ENCODE measurements at places on chromosomes 5 and 9.

GRCh38 chr9:137095664-137096517 is 9.1 kb downstream of the MAN1B1 start:
- DNase-seq, result peak; percentile 82

- no peak for DNase-seq
Observed at GRCh38 chr5:147854894-147855773, 23.4 kb upstream of the SCGB3A2 start.

DNA sequence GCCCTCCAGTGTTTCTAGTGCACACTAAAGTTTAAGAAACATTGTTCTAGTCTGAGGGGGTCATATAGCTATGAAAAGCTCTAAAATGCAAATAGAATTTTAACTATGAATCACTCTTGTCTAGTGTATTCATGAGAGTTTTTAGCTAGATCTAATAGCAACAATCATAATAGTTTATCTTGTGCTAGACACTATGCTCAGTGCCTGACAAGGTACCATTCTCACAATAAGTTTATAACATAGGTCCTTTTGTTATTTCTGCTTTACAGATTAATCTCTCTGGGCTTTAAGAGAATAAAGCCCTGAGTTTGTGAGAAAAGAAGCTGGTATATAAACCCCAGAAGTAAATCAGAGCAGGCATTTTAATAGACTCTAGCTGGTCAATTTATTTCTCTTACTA is 2120.7 kb downstream of the MAT2B start:
- DNase-seq, result no peak

DNA sequence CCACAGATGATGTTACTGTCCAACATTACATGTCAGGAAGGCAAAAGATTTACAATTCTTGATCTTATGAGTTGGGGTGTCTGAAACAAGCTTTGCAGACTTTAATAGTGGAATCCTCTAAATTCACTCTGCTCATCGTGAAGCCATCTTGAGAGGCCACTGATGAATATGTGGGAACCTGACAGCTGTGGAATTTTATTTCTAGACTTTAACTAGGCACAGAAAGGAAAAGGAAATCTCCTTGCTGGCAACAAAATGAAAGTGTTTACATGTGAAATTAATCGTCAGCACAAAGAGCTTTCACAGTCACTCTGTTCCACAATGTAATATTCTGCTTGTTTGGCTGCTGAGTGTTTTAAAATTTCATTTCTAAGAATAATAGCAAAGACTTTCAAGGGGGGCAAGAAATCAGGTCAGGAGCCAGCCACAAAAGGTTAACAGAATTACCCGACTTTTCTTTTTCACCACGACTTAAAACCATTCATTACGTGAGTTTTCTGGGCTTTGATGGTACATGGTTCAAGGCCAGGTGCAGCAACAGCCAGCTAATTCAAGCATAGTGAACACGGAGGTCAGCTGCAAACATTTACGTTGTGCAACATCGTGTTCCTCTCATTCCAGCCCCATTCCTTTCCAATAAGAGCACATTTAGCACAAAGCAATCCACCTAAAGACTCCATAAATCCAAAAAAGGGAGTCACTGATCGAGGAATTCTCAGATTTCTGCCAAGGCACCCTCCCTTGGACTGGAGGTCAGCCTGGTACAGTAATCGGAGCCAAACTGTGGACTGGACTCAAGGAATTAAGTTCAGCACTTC is 14.6 kb downstream of the NREP start:
- DNase-seq, result no peak

DNA sequence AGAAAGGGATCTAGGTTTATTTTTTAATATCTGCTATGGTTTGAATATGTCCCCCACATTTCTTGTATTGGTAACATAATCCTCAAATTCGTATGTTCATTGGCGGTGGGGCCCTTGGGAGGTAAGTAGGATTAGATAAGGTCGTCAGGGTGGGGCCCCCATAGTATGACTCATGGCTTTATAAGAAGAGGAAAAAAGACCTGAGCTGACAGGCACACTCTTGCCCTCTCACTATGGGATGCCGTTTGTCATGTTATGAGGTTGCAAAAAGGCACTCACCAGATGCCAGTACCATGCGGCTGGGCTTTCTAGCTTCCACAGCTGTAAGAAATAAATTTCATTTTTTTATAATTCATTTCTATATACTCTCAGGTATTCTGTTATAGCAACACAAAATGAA is 67.3 kb upstream of the SGCD start:
- DNase-seq, result no peak

DNA sequence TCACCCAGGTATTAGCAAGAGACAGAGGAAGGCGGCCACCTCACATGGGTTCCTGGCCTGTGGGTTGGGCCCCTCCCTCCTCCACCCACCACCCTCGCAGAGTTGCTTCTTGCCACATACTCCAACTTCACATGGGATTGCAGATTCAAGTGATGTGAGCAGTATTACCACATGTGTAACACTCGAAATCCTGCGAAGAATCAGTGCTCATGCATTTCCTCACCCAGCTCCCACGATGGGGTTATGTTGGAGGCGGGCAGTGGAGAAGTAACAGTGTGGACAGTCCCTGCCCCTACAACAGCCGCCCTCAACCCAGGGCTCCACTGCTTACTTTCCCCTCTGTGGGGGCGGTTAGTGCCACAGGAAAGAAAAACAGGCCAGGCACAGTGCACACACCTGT is 3.9 kb upstream of the FBP1 start:
- DNase-seq, result peak; percentile 30

DNA sequence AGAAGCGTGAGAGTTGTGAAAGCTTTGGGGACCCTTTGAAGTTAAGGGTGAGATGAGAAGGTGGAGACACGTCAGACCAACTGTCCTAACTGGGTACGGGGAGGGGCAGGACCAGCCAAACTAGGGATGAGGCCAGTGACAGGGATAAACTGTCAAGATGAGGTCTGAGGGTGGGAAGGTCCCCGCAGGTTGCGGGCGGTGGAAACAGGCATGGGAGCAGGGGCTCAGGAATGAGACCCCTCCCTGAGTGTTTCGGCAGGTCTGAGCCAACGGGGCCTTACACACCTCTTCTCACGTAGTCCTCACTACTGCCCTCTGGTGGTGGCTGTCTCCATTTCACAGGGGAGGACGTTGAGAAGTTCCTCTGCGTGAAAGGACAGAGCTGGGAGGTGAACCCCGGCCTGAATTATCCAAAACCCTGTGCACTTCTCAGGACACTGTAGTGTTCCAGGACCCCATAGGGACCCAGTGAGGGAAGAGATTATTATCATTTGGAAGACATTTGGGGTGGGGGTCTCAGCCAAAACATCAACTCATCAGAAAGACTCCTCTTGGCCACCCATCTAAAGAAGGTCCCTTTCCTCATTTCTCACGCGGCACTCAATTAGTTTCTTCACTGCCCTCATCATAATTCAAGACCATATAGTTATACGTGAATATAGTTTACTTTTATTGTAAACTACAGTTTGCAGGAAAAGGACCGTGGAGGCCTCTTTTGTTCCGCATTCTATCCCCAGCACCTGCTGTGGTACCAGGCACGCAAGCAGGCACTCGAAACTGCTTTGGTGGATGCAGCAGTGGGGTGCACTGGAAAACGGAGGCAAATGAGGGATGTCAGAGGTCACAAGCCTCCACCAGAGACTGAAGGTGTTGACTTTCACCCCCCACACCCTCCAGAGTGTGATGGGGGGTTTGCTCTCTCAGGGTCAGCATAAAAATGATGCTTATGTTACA is 21.7 kb upstream of the NANS start:
- peak; percentile 83 for DNase-seq

GRCh38 chr9:138043411-138044345 is 166.1 kb downstream of the CACNA1B start:
- no peak for DNase-seq

DNA sequence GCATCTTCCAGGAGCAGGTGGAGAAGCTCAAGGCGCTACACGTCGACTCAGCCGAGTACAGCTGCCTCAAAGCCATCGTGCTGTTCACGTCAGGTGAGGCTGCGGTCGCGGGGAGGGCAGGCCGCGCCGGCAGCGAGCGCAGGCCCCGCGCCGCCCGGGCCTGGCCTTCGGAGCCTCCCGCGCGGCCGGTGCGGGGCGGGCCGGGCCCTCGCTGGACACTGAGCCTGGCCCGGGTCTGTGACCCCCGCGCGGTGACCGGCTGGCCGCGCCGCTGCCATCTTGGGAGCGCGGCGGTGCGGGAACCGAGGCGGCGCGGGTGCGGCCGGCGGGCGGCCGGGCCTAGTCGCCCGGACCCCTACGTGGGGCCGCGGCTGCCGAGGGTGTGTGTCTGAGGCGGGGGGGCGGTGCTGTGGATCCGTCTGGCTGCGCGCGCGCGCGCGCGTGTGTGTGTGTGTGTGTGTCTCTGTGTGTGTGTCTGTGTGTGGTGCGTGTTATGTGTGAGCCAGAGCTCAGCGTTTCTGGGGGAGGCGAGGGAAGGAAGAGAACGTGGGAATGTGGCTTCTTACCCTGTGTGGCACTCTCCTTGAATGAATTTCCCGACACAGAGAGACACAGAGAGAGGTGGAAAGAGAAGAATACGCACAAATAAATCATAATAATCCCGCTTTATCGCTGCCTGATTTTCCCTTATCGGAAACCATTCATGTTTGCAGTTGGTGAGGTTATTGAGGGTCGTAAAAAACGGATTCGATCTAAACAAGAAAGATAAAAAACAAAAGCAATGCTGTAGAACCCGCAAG is 5.5 kb downstream of the NR2F1 start:
- no peak for DNase-seq

GRCh38 chr9:35944173-35944572 is 13.8 kb downstream of the OR2S2 start:
- no peak for DNase-seq

DNA sequence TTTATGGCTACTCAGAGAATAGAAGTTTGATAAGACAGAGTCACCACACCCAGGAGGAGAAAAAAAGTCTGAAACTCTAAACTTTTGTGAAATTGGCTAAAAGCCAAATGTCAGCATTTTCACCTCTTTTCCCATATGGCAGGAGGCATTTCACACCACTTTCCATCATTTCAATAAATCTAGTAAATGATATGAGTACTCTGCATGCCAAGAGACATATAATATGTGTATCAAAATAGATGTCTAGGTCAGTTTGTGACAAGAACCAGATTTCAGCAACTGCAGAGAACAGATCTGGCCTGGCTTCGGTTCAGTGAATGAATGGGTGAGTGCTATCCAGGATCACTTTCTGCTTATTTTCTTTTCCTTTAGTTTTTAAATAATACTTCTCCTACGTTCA is 470.8 kb downstream of the ENC1 start:
- DNase-seq, result no peak

GRCh38 chr5:143061161-143061945 is 291.2 kb downstream of the ARHGAP26 start:
- no peak for DNase-seq

DNA sequence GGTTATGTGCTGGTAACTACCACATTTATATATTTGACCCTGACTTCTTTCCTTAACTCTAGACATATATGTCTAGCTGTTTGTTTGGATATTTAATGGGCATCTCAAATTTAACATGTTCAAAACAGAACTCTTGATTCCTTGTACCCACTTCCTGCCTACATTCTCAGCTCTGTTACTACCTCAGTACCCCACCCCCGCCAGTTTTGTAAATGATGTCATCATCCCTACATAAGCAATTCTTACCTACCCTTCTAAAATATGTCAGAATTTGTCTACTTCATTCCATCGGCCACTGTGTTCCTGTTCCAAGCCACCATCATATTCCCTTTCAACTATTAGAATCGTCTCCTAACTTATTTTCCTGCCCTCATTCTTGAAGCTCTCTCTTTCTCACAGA is 4.8 kb downstream of the RAD50 start:
- DNase-seq, result no peak

DNA sequence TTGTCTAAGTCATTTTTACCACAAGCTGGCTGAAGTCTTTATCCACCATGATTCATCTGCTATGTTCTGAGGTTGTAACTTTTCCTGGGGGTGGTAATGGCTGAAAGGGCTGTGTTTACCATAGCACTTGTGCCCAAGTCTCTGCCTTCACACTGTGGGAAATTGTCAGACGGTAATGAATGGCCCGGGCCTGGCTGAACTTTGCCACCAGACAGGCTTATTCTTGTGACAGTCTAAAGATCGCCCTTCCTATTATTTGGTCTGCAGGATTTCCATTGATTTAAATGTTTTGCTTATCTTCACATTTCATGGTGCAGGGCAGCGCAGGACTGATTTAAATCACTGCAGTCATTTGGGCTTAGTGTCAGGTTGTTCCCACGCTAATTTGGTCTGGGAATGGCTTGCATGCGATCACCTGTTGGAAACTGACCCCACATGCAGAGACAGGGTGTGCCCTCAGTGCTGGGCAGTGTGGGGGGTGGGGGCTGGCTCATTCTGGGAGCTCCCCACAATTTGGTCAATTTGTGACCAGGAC is 109.3 kb upstream of the ICE1 start:
- no peak for DNase-seq

DNA sequence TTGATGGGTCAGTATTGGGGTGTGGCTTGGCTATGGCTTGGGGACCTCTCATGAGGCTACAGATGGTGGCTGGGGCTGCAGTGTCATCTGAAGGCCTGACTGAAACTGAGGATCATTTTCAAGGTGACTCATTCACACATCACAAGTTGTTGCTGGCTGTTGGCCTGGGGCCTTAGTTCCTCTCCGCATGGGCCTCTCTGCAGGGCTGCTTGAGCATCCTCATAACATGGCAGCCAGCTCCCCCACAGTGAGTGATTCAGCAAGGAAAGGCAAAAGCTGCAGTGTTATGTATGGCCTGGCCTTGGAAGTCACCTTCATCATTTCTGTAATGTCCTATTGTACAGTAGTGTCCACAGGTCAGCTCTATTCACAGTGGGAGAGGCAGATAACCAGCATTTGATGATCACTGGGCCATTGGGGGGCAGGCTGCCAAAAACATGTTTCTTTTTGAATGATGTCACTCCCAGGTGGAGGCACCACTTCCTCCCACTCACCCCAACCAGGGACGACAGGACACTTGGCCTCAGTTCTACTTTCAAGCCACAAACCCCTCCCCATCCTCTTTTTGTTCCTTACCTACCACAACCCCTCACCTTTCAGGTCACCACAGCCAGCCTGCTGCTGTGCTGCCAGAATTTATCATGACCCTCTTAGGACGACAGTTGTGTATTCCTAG is 14.4 kb downstream of the FGD3 start:
- DNase-seq, result no peak

DNA sequence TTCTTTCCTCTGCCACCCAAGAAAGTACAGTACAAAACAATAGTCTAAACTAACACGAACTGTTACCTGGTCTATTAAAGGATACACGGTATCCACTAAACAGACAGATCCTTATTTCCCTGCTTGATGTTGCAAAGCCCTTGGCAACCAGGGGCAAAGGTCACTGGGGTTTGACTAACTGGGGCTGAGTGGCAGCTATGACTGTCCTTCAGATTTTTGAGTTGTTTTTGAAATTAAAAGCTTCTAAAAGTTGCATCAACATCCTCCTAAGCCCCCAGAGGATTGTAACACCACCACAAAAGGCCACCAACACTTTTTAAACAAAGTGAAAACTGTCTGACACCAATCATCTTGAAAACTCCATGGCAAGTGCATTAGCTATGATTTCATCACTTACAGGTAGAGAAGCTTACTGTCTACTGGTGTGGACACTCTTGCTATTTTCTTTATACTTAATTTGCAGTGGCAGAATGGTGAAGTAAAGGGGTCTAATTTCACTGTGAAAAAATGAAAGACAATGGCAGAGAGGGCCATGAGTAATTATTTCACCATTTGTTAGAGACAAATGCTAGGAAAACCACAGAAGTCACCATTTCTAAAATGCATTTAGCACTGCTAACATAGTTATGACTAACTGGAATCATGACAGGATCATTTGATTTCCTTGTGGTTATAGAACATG is 292.4 kb downstream of the EFNA5 start:
- DNase-seq, result no peak

Data from CD4-positive, alpha-beta T cell treated with Interleukin-15 for 1 hour (primary cell).